ENCODE measurements at places on chromosomes 13 and 19.
A peak's percentile ranks its signal among the peaks of the same experiment; 100 is the strongest.

GRCh38 chr13:89454681-89455080 is 1783.5 kb downstream of the SLITRK5 start:
- DNase-seq, result no peak

- DNase-seq, result peak; percentile 46
Measured at GRCh38 chr13:114339857-114340534, 25.7 kb downstream of the CHAMP1 start.

GRCh38 chr13:111662451-111662850 is 342.0 kb downstream of the TEX29 start:
- no peak for DNase-seq

DNA sequence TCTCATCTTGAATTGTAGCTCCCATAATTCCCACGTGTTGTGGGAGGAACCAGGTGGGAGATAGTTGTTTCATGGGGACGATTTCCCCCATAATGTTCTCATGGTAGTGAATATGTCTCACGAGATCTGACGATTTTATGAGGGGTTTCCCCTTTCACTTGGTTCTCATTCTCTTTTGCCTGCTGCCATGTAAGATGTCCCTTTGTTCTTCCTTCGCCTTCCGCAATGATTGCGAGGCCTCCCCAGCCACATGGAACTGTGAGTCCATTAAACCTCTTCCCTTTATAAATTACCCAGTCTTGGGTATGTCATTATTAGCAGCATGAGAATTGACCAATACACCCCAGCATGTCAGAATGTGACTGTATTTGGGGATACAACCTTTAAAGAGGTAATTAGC is 3.9 kb upstream of the FPR1 start:
- no peak for DNase-seq

GRCh38 chr19:2629491-2630351 is 72.8 kb downstream of the GNG7 start:
- DNase-seq, result peak; percentile 55

DNA sequence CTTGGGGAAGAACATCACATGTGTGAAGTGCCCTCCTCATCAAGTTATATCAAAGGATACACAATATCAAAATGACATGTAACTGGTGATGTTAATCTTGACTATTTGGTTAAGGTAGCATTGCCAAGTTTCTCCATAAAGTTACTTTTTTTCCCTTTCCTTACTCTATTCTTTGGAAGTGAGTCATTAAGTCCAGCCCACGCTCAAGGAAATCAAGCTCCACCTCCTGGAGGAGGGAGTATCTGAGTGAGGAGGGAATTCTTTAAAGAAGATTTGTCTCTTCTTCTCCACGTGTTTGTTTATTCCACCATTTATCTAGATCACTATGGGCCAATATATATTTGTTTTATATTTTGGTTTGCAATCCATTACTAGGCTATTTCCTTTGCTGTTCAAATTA is 33.6 kb upstream of the FNDC3A start:
- no peak for DNase-seq
